ENCODE measurements at places on chromosomes 5 and 9.
A peak's percentile ranks its signal among the peaks of the same experiment; 100 is the strongest.

GRCh38 chr5:60332244-60333004, 367.5 kb downstream of the DEPDC1B start:
- peak; percentile 22 for DNase-seq

DNA sequence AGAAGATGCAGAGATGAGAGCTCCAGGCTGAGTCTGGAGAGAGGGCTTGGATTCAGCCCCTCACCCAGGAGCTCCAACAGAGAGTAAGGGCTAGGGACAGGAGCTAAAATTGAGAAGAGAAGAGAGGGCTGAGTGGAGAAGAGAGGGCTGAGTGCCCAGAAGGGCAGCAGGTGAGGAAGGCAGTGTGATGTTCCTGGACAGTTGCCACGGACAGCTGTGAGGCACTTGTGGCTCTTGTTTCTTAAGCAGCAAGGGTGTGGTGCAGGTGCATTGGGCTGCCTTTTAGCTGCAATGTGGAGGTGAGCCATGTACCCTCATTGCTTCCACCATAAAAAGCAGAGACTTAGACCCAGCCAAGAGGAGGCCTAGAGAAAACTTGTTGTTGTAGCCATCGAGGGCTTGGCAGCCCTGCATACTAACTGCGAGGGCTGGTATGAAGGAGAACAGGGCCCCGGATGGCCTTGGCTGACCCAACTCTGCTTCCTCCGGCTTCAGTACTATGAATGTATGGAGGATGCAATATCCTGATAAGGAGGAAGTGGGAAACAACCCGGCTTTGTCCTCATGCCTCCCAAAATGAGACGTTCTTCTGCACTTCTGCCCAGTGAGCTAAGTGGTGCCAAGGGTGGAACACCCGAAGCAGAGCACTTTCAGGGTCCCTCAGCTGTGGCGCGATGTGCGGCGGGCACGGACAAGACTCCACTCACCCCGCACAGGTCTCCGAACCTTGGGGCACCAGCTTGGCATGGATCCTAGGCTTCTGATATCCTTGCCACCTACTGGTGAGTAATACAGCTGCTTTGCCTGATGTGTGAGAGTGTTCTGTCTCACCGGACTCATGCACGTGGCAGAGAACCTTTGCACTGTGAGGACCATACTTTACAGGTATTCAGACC, 65.2 kb downstream of the LRRC70 start:
- no peak for DNase-seq

GRCh38 chr5:69206528-69207190, 17.3 kb downstream of the CENPH start:
- no peak for DNase-seq

DNA sequence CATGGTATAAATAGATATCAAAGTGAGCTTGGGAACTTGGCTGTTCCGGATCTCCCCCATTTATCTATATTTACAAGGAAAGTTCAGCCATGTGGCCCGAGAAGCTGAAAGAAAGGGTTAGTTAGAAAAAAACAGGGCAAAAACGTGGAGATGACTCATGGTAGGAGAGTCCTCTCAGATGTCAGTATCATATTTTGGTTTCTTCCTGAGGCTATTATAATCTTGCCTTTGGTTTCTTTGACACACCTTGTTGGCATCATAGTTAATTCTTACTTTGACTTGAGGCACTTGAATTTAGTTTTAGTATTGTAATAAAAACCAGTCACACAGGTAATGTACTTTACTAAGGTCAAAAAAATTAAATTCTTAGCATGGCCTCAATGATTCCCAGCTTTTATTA, 59.9 kb downstream of the GABRA6 start:
- DNase-seq: no peak

DNA sequence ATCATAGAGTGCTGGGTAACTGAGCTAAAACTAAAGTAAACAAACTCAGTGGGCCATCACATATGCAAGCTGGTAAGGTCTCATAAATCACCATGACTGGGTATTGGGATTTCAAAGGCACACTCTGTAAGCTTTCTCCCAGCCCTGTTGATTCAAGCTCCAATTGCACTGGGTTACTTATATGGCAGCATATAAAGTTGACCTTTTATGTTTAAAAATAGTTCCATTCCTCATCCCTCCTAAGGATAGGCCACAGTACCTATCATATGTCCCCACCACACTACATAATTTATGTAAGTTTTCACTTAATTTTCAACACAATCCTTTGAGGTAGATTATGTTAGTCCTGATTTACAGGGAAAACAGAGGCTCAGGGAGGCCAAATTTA, 438.4 kb downstream of the RAB3C start:
- DNase-seq: no peak

- DNase-seq: no peak
Observed at GRCh38 chr5:166948679-166949078, 1342.8 kb upstream of the WWC1 start.

DNA sequence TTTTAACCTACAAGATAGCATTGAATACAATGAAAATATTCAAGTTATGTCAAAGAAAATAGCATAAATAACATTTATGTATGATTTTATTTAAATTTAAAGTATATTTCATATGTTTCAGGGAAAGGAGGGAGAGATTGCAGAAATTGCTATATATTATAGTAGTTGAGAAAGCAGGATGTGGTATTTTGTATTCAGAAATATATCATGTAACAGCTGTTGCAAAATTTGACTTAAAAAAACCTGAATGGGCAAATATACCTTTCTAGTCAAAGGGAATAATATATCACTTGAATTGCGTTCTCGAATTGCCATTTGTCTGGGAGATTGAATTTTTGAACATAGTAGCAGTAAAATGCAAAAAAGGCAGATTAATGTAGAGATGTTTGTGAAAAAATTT, 80.6 kb downstream of the PAM start:
- DNase-seq: no peak

- no peak for DNase-seq
Observed at GRCh38 chr5:64688965-64689364, 1.3 kb upstream of the SHISAL2B start.

GRCh38 chr5:57494104-57495098, 11.8 kb upstream of the ACTBL2 start:
- DNase-seq: no peak

DNA sequence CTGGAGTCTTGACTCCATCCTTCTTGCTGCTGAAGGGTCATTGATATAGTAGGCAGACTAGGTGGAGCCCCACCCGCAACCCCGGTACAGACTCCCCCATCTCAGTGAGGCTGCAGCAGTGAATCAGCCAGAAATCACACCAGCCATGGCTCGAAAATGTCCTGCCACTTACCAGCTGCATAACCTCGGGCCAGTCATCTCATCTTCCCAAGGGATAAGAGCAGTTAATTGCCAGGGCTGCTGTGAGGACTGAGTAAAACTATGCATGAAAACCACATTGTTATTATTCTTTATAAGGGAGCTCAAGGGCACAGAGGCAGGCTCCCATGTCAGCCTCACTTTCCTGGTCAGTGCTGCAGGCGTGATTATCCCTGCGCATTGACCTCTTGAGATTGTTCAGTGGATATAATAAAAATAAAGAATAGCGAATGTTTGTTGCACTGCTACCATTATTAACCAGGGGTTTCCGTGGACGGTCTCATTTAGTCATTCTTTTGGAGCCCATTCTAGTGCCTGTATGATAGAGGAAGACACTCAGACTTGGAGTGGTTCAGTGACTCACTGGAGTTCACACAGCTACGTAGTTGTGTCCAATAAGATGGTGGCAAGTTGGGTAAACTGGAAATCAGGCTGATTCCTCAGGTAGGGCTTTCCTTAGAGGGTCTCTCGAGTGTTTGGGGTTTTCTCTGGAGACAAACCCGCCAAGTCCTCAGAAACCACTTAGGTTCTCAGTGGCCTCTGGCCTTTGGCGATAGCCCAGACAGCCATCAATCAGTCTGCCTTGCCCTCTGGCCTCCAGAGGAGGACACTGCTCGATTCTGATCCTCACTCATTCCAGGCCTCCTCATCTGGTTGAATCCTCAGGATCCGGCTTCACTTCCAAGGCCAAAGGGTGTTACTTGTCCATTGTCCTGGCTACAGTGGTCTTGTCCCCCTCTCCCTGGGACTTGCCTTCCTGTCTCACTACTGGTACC, 39.9 kb downstream of the COL15A1 start:
- DNase-seq: no peak

- no peak for DNase-seq
Observed at GRCh38 chr5:16930496-16930895, 5.6 kb downstream of the MYO10 start.

DNA sequence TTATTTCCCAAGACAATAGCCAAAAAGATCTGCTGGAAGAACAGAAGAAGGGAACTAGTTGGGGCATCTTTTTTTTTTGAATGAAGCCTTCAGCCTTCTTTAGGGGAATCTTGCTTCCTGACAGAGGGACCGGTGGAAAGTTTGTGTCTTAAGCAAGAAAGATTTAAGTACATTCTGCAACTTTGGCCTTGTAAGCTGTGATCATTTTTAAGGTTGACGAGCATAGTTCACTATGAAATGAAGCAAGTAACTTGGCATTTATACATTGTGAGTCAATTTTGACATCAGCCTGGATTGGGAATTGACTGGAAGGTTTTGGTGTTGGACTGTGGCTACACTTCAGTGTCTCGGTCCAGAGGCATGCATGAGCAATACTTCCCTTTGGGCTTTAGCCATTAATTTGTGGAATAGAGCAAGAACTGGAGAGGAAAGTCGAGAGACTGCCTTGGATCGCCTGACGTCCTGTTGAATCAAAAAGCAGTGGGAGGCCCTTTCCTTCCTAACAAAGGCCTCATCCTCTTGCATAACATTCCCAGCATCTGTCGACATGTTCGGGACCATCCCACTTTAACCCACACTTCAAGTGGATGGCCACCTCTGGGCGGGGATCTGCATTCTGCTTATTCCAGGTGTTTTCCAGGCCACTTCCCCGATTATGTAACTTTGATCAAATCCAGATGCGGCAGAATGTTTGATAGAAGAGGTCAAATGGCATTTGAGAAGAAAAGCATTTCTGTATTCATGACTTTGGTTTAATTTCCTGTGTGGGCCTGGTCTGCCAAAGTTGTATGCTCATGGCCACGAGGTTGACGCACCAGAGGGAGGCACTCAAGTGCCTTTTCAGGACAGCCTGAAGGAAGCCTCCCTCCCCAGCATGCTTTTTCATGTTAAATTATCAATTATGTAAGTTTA, 12.5 kb downstream of the ABL1 start:
- DNase-seq: peak; percentile 45

- no peak for DNase-seq
Observed at GRCh38 chr5:10572451-10572850, 8.6 kb downstream of the ANKRD33B start.

DNA sequence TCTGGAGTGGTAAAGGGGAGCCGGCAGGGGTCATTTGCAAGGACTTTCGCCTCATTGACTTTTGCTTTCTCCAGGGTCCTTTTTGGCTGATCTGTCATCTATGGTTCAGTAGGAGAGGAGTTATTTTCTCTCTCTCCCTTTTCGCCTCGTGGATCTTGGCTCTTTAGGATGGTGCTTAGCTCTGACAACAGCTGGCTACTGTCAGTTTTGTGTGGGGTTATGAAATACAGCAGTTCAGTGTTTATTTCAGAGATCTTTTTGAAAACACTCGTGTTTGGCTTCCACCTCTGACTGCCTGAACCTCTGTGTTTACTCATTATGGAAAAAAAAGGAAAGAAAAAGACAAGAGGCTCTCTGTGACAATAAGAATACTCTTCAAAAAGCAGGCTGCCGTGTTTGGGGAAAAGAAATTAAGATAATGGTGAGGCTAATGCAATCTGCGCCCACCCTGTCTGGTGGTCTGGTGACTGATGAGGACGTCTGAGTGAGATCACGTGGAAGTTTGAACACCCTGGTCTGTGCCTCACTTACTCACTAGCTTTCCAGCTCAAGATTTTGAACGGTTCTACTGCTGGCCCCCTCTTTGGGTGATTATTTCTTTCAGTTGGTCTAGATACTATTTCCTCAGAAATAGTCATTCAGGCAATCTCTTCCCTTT, 567.7 kb downstream of the CAAP1 start:
- no peak for DNase-seq

- DNase-seq: no peak
Observed at GRCh38 chr5:96852759-96853158, 23.5 kb upstream of the ERAP2 start.

- DNase-seq: peak; percentile 12
Observed at GRCh38 chr5:52657247-52657645, 130.5 kb upstream of the ITGA1 start.

DNA sequence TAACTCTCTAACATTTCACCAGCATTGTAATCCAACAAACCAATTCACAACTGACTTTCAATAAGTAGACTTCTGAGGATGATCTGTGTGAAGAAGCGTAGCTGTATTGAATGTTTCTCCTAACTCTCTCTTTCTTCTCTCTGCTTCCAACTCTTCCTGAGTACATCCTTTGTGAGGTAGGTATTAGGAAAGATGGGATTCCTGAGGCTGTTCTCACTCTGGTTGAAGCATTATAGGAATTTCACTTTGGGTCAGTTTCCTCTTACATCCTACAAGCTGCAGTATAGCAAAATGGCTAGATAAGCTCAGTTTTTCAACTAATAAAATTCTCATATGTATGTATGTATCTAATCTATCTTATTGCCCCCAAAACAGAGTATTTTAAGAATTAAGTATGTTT, 702.8 kb downstream of the CETN3 start:
- DNase-seq: no peak

DNA sequence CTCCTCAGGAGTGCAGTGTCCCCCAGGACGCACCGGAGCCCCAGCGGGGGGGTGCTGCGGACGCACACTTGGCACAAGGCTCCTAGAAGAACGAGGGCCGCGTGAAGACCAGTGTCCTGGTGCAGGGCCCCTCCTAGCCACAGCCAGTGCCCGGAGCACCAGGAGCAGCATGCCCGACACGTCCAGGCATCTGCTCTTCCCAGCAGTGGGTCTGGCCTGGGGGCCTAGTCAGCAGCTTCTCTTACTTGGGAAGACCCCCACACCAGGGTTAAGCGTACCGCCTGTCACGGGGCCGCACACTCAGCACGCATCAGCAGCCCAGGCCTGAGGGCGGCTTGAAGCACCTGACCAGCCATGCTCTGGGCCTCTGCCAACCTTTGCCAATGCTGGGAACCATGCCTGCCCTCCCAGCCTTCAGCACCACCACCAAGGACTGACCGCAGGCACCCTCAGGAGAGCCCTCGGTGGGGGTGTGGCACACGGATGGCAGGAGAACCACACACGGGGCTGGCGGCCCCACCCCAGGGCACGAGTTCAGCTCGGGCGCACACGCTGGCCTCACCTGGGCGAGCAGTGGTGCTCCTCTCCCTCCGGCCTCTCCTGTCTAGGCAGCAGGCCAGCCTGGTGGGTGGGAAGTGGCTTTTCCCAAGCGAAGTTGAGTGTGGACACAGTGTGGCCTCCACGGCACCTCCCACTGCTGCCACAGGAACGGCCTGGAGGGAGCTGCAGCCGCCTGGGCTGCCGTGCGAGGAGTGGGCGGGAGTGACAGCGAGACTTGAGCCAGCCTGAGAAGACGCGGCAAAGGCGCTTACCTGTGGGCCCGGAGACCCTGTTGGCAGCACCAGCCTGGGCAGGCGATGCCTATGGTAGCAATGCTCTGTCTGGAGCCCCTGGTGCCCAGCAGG, 12.0 kb upstream of the AJM1 start:
- no peak for DNase-seq

DNA sequence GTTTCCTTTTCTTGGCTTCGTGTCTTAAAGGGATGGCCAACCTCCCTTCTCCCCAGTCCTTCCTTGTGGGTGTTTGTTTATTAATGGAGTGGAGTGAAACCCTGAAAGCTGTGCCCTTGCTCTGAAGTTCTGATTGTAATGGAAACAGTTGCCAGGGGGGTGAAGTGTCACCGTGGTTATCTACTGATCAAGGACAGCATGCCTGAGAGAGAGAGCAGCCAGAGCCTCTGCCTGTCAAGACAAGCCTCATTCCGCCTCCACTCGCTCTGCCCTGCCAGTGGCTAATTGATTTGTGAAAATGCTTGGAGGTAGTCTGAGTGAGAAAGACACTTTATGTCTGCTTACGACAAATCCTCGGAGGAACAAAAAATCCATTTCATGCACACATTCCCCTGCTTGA, 143.7 kb upstream of the SLC30A5 start:
- peak; percentile 69 for DNase-seq

GRCh38 chr5:18276939-18277338, 642.7 kb downstream of the TAF11L14 start:
- DNase-seq: no peak
